ENCODE measurements at places on chromosomes 16 and 17.

DNA sequence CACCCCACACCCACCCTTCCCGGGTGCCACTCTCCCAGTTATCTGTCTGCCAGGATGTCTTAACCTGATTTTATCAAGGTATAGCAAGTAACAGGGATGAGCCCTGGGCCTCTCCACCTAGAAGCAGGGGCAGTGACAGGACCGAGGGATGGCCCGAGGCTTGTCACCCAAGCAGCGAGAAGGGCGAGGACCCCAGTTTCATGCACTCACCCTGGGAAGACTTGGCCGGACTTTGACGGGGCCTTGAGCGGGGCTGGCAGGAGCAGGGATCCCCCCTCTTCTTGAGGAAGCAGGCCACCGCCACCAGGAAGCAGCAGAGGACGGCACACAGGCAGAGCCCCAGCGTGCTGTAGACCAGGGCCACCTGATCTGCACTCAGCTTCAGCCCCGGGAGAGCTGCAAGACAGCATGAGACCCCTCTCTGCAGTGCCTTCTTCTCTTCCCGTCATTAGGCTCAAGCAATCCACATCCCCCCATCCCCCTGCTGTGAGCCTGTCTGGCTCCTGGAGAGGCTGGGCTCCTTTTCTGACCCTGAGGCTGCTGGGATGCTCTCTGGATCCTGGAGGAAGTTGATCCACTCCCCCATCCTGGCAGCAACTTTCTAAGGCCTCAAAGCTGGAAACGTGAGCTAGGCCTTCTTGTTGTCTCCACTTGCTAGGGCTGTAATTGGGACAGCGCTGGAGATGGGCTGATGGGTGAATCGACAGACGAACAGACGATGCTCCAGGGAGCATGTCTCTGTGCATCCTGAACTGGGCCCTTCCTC lies 31.6 kb downstream of the TNFRSF13B start:
- no peak for DNase-seq

GRCh38 chr17:47905221-47905733 lies 9.2 kb downstream of the SP2 start:
- no peak for DNase-seq

GRCh38 chr17:61239327-61239726 lies 160.3 kb upstream of the TBX2 start:
- DNase-seq: no peak

- no peak for DNase-seq
Measured at GRCh38 chr17:19409509-19409908, 1.5 kb upstream of the RNF112 start.

DNA sequence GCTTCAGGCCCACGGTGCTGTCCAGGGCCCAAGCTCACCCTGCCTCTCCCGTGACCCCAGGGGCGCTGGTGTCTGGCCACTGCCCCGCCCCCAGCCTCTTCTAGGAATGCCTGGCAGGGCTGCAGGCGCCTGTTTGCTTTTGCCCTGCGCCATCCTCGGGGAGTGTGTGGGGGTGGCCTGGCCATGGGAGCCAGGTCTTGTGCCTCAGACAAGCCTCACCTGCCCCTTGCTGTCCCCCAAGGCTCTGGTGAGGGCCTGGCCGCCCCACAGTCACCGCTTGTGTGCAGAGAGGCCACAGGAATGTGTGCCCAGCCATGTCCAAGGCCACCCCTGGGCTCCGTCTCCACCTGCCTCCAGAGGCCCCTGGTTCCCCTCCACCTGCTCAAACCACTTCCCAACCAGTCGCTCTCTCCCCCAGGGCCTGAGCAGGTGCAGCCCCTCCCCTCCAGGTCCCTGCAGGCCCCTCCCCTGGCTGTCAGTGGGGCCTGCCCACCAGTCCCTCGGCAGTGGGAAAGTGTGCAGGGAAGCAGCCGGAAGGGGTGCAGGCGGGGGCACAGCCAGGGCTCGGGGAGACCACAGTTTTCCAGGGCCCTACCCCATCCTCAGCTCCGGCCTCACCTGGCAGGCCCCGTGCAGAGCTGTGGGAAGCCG lies 841 bp upstream of the IGFALS start:
- DNase-seq: no peak

- DNase-seq: peak; percentile 1
Measured at GRCh38 chr16:86604436-86605193, 26.3 kb downstream of the FOXL1 start.

GRCh38 chr17:71632328-71632727 lies 488.5 kb upstream of the SOX9 start:
- no peak for DNase-seq

DNA sequence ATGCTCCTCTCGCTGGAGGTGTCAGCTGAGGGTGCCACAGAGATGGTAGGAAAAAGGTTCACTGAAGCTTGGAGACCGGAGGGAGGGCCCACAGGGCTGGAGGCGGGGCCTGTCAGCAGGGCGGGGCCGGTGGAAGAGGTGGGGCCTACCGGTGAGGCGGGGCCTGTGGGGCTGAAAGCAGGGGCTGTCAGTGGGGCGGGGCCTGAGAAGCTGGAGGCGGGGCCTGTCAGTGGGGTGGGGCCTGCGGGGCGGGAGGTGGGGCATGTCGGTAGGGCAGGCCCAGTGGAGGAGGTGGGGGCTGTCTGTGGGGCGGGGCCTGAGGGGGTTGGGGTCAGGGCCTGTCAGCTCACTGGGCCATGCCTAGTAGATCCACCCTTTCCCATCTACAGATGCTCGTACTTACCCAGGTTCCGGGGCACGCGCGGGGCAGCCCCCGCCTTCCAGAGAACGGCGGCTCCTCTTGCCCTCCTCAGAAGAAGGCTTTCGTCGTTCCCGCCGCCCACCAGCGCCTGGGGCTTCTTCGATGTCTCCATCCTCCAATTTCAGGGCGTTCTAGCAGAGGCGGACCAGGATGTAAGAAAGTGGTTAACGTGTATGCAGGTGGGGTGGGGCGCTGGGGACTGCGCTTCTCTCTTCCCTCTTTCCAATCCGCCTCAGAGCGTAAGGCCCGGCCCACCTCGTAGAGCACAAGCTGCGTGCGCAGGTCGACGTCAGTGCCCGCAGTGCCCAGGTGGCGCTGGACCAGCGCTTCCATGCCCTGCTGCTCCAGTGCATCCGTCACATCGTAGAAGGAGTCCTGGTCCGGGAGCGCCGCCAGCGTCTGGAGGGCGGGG lies 9.8 kb downstream of the TMEM208 start:
- peak; percentile 52 for DNase-seq

DNA sequence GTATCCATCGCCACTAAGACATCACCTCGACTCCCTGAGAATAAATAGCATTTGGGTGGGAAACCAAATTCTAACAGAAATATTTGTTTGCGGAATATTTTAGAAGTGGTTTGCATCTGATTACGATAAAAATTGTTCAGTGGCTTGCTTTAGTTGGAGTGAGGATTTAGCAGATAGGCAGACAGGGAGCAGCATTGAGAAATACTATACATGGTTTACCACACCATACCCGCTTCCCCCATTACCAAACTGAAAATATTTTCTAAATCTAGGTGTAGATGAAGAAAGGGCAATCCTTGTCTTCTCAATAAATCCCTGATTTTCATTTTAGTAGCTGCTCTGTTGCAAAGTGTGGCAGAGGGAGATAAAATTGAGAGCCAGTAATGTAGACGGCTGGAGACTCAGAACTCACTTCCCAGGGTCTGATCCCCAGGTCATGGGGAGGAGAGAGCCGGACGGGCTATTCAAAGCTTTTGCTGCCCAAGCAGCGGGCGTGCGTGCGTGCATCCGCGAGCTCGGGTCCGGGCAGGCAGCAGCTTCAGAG lies 808 bp upstream of the BAHCC1 start:
- DNase-seq: no peak

DNA sequence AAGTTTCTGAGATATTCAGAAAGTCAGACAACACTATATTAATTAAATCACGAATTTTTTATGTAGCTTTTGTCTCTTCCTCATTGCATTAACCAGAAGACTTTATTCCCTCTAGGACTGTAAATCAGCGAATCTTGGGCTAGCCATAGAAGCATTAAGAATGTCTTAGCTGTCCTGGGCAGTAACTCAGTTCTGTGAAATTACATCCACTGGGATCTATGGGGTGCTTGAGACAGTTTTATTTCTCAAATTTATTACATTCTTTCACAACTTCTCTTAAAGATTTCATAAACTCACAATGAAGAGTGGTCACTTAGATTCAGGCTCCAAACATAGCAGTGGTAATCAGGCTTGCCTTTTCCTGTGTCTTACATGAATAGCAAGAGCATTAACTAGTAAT lies 1153.4 kb downstream of the CDH8 start:
- DNase-seq: no peak

DNA sequence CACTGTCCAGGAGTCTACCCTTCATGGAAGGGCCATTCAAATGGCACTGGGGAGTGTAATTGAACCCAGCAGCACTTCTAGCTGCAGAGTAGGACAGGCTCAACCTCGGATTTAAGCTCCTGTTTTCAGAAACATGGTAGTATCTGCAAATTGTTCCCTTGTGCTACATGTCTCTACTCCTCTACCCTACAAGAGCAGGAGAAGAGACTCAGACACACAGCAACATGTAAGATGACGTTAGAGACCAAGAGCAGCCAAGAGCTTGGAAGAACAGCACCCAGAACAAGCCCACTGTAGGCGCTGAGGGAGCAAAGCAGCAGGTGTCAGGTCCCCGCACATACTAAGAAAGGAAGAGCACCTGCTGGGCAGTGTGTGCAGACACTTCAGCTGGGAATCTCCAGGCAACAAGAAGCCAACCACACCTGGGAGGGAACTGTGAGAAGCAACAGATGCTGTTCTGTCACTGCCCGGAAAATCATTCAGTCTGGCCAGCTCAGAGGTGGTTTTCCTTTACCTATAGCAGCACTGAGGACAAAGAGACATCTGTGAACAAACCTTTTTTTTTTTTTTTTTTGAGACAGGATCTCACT lies 35.6 kb upstream of the MNT start:
- DNase-seq: no peak

GRCh38 chr17:67435786-67436185 lies 58.7 kb downstream of the PITPNC1 start:
- no peak for DNase-seq

GRCh38 chr17:57881143-57881542 lies 31.3 kb upstream of the MRPS23 start:
- DNase-seq: no peak

DNA sequence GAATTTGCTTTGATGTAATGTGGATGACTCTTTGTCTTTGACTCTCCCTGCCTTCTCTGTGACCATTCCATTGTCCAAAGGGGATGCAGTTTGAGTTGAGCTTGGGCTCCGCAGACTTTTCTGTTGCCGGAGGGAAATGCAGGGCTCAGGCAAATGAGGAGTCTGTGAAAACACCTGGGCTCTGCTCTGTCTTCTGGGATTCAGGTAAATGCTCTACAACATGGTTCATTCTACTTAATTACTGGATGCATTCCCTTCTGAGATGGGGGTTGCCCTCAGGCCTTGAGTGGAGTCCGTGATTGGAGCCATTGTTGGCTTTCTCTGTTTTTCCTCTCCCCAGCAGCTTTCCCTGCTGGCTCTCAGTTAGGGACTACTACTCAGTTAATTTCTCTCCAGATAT lies 26.4 kb upstream of the SPNS2 start:
- no peak for DNase-seq

- DNase-seq: no peak
Measured at GRCh38 chr16:17368951-17369350, 101.8 kb downstream of the XYLT1 start.

DNA sequence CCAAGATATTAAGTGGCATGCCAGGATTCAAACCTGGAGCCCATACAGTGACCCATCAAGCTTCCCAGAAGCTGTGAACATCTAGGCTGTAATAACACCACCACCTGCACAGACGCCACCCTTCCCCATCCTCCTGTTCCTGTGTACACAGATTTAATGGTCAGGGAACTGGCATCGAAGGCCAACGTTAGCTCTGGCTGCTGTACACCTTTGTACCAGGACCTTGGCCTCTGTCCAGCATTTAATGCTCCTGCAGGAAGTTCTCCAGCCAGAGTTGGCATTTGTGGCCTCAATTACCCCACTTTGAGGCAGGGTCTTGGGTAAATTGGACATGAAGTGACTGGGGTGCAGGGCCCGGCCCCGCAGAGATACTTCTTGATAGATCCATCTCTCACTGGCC lies 49.3 kb downstream of the SCNN1B start:
- no peak for DNase-seq

DNA sequence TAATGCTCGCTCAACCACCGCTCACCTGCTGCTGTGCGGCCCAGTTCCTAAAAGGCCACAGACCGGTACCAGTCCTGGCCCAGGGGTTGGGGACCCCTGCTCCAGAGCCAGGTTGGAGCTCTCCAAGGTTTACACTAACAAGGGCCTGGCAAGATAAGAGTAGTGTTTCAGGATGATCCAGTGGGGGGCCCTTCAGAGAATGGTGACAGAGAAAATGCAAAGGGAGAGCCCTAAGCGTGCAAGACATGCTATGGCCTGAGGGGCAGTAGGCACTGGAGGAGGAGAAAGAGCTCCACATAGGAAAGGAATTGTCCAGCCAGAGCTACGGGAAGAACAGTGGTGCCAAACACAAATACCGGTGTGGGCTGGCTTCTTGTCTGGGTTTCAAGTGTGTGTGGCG lies 233.4 kb downstream of the STX8 start:
- DNase-seq: no peak

- no peak for DNase-seq
Measured at GRCh38 chr17:79043931-79044320, 20.0 kb downstream of the C1QTNF1 start.

- no peak for DNase-seq
Measured at GRCh38 chr16:68421076-68421475, 27.2 kb downstream of the SMPD3 start.

DNA sequence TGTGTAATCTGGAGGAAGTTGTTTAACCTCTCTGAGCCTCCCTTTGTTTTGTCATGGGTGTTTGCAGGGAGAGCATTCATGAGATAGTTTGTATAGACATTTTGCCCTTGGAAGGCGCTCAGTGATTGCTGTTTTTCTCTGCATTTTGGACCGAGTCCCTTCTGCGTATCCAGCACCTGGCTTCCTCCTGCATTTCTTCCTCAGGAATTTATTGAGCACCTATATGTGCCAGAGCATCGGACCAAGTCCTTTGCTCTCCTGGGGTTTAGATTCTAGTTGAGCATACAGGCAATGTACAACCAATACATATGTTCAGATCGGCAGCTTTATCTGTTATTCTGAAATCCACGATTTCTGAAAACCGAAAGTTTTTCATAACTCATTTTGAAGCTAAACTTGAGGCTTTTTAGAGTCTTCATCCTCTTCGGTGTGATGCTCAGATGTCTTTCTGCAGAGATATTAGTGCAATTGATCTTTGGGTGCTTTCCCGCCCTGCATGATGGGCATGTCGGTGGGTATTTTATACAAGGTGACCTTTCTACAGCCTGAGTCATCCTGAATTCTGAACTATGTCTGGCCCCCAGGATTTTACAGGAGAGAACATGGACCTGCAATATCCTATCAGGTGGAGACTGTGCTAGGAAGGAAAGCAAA lies 4.1 kb downstream of the IL4R start:
- no peak for DNase-seq

DNA sequence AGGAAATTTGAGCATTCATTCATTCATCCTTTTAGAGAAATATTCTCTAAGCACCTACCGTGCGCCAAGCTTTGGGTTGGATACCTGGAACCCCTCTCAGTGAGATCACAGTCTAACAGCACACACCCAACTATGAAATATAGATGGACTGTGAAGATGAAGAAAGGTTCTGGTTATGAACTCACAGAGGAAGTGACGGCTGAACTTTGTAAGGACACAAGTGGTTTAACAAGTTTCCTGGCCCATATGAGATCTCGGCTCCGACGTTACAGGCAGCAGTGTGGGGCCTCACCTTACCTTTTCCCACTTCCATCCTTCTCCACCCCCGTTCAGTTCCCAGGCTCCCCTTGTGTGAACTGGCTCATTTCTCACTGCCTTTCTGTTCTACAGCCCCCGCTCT lies 406.2 kb downstream of the MAF start:
- DNase-seq: no peak

All from suppressor macrophage treated with lipopolysaccharide for 4 hours (primary cell).